Stimulated activated CD4-positive, alpha-beta T cell treated with anti-CD3 and anti-CD28 coated beads, Interleukin-12 subunit alpha, Interleukin-12 subunit beta, amount 100 ng/mL, for 48 hours (primary cell): ENCODE measurements at places on chromosomes 6 and 20.

GRCh38 chr6:2868637-2869036, 27.0 kb upstream of the SERPINB1 start:
- DNase-seq, result no peak

DNA sequence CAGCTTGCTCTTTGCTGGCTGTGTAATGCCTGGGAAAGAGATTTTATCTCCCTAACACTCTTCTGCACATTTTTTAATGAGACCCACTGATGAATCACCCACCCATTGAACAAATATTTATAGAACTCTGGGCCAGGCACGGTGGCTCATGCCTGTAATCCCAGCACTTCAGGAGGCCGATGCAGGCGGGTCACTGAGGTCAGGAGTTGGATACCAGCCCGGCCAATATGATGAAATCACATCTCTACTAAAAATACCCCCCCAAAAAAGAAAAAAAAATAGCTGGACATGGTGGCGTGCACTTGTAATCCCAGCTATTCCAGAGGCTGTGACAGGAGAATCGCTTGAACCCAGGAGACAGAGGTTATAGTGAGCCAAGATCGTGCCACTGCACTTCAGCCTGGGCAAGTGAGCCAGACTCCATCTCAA, 82.1 kb upstream of the SIRPA start:
- no peak for DNase-seq

- no peak for DNase-seq
Observed at GRCh38 chr6:80316686-80317231, 210.3 kb downstream of the BCKDHB start.

DNA sequence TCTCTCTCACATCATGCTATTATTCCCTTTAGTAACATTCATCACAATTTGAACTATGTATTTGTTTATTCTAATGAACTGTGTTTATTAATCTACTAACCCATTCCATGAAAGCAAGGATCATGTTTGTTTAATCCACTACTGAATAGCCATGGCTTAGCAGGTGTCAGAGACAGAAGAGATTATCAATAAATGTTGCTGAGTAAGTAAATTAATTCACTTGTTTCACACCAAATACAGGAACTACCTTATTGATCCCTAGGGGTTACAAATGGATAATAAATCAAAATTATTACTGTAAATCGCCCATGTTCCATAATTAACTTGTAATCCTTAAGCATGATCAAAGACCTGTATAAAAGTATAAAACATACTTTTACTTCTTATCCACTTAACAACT, 76.6 kb downstream of the PHIP start:
- DNase-seq, result no peak

- no peak for DNase-seq
Observed at GRCh38 chr6:108677894-108678293, 117.2 kb downstream of the FOXO3 start.

DNA sequence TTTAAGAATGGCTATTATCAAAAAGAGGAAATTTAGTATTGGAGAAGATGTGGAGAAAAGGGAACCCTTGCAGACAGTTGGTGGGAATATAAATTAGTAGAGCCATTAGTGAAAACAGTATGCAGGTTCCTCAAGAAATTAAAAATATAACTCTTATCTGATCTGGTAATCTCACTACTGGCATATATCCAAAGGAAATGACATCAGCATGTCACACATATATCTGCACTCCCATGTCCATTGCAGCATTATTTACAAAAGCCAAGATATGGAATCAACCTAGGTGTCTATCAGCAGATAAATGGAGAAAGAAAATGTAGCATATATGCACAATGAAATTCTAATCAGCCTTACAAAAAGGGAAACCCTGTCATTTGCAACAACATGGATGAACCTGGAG, 2.6 kb downstream of the SIRPG start:
- no peak for DNase-seq

GRCh38 chr6:149230712-149231460, 86.6 kb upstream of the TAB2 start:
- DNase-seq, result no peak
